ENCODE measurements at places on chromosomes 2 and 18.

DNA sequence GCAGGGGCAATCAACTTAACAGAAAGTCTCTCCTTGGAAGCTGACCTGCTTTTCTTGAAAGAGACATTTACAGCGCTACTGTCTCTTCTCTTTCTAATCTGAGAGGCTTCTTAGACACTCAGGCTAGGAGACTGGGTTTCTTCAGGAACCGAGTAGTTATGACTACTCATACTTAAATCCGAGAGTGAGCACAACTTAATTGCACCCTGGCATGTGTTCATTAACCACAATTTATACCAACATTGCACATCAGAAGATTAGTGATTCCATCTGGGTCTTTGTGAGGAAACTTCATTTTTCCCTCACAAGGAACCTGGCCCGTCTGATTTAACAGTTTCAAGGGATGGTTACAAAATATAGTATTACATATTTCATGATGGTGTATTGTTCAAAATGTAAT, 176.9 kb downstream of the UBE2E3 start:
- DNase-seq: no peak

DNA sequence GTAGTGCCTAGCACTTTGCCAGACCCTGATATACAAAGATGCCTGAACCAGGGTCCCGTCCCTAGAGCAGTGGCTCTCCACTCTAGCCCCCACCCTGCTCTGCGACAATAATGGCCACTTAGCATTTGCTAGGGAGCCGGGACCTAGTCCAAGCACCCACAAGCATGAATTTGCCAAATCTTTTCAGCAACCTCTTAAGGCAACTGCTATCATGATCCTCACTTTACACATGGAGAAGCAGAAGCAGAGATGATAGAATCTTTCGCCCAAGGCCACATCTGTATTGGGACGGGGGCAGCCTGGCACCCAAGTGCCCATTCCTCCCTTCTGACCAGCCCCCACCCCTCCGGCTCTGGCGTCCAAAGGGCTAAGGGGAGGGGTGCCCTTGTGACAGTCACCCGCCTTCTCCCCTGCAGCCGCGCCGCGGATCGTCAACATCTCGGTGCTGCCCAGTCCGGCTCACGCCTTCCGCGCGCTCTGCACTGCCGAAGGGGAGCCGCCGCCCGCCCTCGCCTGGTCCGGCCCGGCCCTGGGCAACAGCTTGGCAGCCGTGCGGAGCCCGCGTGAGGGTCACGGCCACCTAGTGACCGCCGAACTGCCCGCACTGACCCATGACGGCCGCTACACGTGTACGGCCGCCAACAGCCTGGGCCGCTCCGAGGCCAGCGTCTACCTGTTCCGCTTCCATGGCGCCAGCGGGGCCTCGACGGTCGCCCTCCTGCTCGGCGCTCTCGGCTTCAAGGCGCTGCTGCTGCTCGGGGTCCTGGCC, 13.0 kb downstream of the SIGLEC15 start:
- DNase-seq: no peak

- DNase-seq: no peak
Observed at GRCh38 chr2:233217892-233218377, 33.5 kb upstream of the ATG16L1 start.

- DNase-seq: no peak
Observed at GRCh38 chr18:46372670-46373069, 268.5 kb downstream of the HAUS1 start.

GRCh38 chr2:26606847-26607190, 34.3 kb downstream of the CIB4 start:
- no peak for DNase-seq

GRCh38 chr18:10524507-10525370, 1.1 kb upstream of the NAPG start:
- no peak for DNase-seq

DNA sequence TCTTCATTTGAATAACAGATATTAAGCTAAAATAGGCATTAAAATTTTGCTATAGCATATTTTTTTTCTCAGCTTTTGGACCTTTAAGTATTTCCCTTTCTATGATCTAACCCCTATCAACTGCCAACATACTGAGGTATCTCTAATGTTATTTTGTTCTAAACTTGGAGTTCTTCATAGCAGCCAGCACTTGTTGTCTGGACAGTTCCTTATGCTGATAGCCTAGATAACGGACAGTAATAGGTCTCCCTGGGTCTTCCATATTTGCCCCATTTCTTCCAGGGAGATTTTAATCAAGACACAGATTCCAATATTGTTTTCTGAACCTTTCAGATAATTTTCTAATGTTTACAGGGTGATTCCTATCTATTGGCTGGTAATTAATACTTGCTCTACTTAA, 475.8 kb upstream of the MAP2 start:
- DNase-seq: no peak

DNA sequence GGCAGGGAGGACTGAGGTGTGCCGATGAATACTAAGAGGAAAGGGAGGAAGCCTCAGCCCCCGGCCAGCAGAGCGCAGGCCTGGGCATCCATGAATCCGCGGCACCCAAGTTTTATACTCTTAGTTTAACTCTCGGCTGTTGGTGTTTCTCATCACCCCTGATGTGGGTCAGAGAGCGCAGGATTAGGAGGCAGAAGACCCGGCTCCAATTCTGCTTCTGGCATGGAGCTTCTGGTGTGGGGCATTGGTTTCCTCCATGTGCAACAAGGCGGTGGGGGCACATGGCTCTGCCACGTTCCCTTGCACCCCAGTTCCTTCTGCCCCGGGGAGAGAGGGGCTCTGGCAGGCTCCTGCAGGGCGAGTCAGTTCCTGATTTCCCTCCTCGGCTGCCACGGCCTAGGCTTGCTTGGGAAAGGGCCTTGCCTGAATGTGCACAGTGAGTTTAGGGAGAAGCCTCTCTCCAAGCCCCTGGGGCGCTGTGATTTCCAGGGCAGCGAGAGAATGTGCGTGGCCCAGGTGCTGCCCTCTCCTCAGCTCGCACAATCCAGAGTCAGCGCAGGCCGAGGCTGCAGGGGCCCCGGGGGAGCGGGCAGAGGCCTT, 36.2 kb upstream of the DNMT3A start:
- DNase-seq: no peak

GRCh38 chr2:54680397-54681041, 42.9 kb upstream of the EML6 start:
- DNase-seq: no peak

DNA sequence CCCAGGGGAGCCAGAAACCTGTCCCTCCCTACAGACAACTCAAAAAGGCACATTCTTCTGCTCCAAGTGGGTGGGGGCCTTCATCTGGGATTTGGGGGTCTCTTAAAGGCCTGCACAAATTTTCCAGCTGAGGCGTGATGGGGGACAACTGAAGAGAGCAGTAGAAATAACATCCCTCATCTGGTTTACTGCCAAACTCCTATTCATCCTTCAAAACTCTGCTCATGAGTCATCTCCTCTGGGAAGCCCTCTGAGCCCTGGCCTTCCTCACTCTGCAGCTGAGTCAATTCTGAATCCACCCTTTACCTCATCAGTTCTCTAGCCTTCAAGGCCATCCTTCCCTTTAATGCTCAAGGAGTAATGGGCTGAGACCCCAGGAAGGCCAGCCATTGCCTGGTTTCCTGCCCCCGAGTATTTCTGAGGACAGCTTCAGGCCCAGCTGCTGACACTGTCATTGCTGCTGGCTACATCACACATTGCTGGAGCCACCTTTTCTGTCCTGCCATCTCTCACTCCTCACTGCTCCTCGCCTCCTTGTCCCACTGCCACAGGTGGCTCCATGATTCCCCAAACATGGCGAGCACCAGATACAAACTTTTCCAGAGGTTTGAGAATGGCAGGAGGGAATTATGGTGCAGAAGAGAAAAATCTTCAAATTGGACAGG, 32.2 kb upstream of the GLI2 start:
- DNase-seq: no peak

DNA sequence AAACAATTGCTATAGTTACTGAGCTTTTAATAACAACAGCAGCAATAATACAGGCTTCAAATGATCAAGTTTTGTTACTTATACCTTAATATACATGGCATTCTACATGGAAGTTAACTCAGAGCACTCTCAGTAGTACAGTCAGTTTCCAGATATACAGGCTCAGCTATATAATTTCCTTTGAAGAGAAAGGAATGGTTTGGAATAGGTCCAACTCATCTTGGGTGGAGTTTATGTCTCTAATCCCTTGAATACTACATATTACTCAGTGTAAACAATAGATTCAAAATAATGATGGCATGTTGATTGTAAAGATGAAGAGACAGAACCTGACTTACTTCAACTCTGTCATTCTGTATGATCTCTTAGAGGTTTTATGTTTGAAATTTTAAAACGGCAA, 174.9 kb downstream of the EPHA4 start:
- DNase-seq: no peak

DNA sequence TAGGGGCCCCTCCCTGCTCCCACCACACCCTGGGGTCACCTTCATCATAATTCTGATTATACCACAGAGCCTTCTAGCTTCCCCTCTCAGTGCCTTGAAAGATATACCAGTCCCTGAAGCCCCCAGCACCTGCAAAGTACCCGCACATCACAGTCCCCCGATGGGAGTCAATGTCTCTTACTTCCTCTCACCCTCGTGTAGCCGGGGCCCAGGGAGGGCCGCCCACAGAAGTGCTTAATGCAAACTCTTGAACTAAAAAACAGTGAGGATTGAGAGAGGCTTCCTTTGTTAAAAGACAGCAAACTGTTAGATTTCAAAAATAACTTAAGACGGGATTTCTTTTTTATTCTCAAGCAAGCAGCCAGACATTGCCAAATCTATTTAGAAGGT, 76.5 kb downstream of the SFXN5 start:
- DNase-seq: no peak

DNA sequence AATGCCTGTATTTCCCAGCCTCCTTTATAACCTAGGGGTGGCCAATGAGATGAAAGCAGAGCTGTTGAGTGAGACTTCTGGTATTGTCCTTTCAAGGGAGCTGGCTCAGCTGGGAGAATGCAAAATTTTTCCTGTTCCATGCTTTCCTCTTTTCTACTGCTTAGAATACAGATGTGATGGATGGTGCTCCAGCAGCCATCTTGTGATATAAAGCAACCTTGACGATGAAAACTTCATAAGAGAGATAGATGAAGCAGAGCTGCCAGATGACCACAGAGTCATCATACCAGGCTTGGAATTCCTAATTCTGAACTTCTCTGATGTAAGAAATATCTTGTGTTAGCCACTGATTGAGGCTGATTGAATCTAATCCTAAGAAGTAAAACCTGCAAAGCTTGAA, 11.9 kb upstream of the INHBB start:
- DNase-seq: no peak

- no peak for DNase-seq
Observed at GRCh38 chr2:67215214-67216055, 181.7 kb upstream of the ETAA1 start.

DNA sequence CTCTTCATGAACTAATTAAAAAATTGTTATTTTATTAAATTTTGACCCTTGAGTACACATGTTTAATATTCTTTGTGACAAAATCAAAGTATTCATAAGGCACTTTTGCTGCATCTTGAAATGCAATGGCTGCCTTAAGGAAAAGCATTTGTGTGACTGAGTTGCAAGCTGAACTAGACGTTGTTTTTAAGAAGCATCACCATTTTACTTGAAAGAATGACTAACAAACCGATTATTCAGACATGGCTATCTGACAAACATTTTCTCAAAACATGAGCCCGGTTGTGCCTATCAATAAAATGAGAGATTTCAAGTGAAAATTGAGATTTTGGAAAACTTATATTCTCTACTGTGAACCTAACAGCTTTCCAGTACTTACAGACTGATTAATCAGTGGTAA, 2.8 kb downstream of the GCFC2 start:
- no peak for DNase-seq

- no peak for DNase-seq
Observed at GRCh38 chr2:239075918-239076758, 228.3 kb downstream of the TWIST2 start.

DNA sequence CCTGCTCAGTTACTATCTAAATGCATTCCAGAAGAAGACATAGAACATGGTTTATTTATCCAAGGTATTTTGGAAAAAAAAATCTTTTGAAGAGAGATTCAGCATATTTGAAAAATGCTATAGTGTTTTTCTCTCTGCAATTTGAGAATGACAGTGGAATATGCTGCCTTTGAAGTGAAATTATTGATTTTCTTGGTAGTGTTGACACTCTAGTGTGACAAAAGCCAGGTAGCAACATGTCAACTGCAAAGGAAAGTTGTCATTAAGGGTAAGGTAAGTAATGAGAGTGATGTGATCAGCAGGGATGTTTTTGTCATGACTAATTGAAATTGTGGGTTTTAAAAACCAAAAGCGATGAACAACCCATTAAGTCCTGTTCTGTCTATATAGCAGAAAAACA, 1387.1 kb upstream of the TMEFF2 start:
- DNase-seq: no peak

GRCh38 chr18:8480506-8481328, 128.5 kb upstream of the RAB12 start:
- no peak for DNase-seq

GRCh38 chr2:230754200-230754599, 41.6 kb downstream of the CAB39 start:
- no peak for DNase-seq

- DNase-seq: no peak
Observed at GRCh38 chr2:53787614-53788289, 908 bp downstream of the ERLEC1 start.

DNA sequence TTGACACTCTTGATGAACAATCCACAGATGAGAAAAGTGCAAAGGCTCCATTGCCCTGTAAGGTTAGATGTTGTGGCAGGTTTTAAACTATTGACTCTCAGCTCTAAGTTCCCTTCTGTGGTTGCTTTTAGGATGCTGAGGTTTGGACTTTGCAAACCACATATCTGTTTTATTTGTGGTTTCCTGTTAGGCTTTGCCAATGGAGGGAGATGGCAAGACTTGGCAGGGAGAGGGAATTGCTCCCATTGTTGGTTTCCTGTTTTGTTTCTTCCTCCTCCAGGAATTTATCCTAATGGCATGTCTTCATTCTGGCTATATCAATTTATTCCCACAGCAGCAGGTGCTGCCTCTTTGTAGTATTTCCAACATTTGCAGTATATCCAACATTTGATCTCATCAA, 772.3 kb downstream of the LRRTM4 start:
- no peak for DNase-seq

GRCh38 chr2:141109633-141110032, 1021.2 kb downstream of the LRP1B start:
- DNase-seq: no peak

DNA sequence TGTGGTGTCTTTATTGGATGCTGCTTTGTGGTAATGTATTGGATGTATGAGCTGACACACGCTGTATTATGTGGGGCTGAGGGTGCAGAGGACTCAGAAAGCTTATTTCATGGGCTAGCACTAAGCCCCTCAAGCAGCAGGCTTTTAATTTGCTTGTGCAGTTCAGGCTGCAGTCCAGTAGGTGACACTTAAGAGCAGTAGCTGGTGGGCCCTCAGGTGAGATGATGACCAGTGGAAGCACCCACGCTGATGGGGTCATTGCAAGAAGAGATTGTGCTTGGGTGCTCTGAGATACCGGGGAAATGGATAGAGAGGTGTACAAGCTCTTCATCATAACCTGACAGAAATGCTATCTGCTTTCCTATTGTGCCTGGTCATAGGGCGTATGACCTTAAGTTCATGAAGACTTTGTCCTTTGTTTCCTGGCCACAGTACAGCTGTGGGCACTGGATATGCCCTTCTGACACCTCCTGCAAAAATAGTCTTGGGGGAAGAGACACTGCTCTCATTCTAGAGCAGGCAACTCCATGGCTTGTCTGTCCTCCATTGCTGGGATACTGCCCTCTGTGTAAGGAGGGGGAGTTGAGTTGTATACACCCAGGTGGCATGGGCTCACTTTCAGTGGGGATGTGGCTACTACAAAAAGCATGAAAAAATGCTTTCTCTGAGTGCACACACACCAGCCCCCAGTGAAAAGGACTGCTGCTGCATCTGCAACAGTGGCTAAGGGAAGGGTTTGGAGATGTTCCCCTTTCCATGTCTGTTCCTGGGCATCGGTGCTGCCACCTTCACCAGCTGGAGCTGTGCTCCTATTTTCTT, 205.7 kb upstream of the ZSWIM2 start:
- no peak for DNase-seq
